T1000 (cell line): ENCODE measurements at places on chromosomes 16 and 17.

GRCh38 chr16:81589975-81590650 is 145.5 kb downstream of the CMIP start:
- no peak for DNase-seq

DNA sequence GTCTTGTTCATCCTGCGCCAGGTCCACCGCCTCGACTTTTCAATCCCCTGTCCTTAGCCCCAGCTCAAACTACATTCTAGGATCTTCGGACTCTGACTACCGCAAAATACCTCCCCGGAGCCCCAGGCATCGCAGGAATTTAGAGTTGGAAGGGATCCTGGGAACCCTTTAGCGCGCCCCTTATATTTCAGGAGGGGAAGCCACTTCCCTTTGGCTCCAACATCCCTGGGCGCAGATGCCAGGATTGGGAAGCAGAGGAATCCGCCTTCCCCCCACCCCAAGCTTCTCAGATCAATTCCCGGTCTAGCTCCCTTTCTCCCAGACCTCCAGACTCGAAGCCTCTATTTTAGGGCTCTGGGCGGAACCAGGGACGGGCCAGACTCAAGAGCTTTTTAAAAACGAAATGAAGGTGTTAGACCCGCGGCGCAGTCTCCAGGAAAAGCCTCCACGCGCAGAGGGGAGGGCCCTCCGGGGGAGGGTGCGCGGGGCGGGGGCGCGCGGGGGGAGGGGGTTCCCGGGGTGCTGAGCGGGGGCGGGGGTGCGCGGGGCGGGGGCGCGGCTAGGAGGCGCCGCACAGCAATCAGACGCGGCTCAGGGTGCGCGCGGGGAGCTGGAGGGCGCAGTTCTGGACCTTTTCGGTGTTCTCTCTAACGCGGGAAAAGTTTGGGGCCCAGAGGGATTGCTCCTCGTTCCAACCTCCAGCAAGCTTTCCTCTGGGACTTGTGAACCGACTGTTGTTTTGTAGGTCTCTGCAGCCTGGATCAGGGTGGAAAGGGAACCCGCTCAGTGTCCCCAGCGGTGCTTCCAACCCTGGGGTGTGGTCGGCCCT is 1.6 kb downstream of the AHSP start:
- no peak for DNase-seq

- peak; percentile 49 for DNase-seq
Measured at GRCh38 chr16:70746040-70746707, 54.8 kb downstream of the VAC14 start.

DNA sequence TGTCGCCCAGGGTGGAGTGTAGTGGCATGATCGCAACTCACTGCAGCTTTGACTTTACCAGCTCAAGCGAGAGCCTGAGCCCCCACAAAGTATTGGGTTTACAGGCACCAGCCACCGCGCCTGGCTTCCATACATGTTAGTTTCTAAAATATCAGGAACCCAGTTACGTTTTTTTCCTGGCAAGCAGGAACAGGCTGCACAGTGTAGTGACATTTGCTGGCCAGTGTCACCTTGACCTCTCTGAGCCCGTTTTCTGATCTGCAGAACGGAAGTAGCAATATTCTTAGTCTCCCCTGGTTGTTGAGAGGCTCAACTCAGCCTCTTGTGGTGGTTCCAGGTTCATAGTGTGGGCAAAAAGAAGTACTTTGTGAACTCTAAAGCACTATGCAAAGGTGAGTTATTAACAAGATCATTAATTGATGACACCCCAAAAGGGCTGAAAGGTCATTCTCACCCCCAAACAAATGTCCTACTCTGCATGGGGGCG is 15.6 kb downstream of the IGF2BP1 start:
- no peak for DNase-seq

DNA sequence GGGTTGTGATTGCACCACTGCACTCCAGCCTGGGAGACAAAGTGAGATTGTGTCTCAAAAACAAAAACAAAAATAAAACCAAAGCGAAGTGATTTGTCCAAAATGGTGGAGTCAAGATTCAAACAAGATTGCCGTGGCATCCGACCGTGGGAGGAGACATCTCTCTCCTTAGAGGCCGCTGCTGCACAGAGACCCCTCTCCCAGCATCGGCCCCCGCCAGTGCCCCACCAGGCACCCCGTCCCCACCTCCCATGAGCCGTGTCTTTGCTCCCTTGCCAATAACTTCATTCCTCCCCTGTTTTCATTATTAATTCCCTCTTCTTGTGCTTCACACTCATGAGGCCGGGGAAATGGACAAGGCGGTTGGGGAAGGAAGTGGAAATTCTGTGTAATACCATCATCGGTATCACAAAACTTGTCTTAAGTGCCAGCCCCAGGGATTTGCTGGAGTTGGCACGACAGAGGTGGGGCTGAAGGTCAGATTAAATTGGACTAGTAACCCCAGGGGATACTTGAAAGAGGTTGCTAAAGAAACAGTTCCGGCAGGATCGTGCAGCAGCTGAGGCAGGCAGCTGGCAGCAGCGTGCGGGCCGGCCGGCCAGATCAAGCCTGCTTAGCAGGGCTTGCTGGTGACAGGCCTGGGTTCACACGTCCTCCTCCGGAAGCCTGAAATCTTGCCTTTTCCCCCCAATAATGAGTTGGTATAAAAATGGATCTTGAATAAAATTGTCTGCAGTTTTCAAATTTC is 66.8 kb downstream of the RTN4RL1 start:
- DNase-seq: no peak

- DNase-seq: no peak
Measured at GRCh38 chr17:79803997-79804855, 7.3 kb upstream of the CBX8 start.
